ENCODE measurements at places on chromosomes 2 and 18. TPM values are rescaled to one million over a fixed set of nuclear protein-coding genes. Genes with fewer than 3 reads are reported as not detected.
A peak's percentile ranks its signal among the peaks of the same experiment; 100 is the strongest.

The DSG1 gene
- total RNA-seq, result 1.3 TPM

The IL37 gene
- not detected for total RNA-seq

The TDRD15 gene
- total RNA-seq, result not detected

The HOXD8 gene
- 0.14 TPM for total RNA-seq

The STAT4 gene
- total RNA-seq, result 0.82 TPM

The KCNJ3 gene
- 4.2 TPM for total RNA-seq

The ZAP70 gene
- total RNA-seq, result 0.55 TPM

- no peak for DNase-seq
Observed at GRCh38 chr2:123359636-123360035, 665.5 kb upstream of the CNTNAP5 start.

DNA sequence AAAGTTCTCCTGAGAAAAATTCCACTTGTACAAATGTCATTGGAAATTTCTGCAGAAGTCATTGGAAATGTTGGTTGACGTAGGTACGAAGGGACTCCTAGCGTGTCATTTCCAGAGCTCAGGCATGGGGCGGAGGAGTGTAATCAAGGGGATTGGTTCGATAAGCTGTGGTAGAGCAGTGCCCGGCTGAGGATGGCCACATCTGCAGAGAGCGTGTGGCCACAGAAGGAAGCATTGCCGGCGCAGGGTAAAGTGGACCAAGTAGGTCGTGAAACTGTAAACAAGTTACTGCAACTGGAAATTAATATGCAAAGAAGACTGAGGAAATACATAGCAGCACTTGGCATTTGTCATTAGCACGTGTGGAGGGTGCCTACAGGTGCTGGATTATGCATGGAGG lies 101.8 kb downstream of the DGKD start:
- DNase-seq, result no peak

The CD8B2 gene
- not detected for total RNA-seq

DNA sequence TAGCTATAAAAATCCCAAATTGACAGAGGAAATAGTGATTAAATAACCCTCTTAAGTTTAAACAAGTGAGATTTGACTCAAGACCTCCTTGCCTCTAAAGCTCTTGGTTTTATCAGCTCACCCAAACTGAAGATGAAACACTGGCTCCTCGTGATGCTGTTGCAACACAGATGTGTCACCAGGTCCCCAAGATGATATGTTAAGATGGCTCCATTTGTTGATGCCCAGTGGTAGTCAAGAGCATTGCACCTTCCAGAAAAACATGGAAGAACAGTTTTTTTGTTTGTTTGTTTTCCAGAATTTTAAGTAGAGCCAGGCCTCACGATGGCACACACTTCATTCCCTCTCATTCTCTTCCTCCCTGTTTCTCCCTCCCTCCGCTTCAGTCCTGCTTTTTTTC lies 399.8 kb downstream of the TXNL1 start:
- no peak for DNase-seq

GRCh38 chr2:122949523-122949922 lies 1075.6 kb upstream of the CNTNAP5 start:
- no peak for DNase-seq

The GKN2 gene
- not detected for total RNA-seq

DNA sequence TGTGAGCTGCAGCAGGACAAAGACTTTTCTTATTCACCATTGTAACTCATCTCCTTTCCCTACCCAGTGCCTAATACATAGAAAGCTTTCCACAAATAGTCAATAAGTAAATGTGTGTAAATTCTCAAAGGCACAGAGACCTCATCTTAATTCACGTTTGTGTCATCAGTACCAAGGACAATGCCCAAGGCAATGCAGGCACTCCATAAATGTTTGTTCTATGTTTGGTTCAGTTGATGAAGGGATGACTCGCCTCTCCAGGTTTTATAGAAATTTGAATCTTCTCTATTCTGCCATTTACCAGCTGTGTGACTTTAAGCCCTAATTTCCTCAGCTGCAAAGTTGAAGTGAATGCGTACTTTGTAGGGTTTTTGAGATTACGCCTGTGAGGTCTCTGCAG lies 2.1 kb upstream of the MOGAT1 start:
- DNase-seq, result no peak

GRCh38 chr2:228268756-228269155 lies 87.3 kb upstream of the SPHKAP start:
- no peak for DNase-seq

- DNase-seq, result peak; percentile 71
Observed at GRCh38 chr2:241617431-241618154, 19.4 kb downstream of the THAP4 start.

The TMEM163 gene
- 0.22 TPM for total RNA-seq

- DNase-seq, result no peak
Observed at GRCh38 chr2:67752969-67753368, 309.8 kb downstream of the C1D start.

Measured in left ventricle myocardium inferior (tissue), 1 donor.